Mesenchymal stem cell (in vitro differentiated cells and primary cell): ENCODE measurements at places on chromosomes 13 and 19.

DNA sequence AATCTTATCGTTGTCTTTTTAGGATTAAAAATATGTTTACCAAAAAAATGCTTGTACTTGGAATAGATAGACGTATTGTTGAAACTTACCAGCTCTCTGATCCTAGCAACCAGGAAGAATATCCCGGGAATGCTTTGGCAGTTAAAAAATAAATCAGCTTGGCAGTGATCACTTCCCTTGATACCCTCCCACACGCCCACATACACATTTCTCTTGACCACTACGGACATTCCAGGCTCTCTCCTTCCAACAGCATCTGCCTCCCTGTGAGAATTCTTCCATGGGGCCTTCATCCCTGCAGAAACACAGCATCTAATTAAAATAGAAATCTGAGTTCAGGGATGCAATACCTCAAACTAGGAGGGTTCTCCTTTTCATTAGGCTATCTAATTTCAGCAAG lies 57.9 kb downstream of the THSD1 start:
- DNase-seq = peak; percentile 30

- peak; percentile 56 for DNase-seq
Measured at GRCh38 chr13:45412274-45413049, 5.7 kb downstream of the SLC25A30 start.

GRCh38 chr19:21740559-21740958 lies 26.8 kb downstream of the ZNF100 start:
- DNase-seq = no peak

- no peak for DNase-seq
Measured at GRCh38 chr13:31092646-31093045, 69.1 kb downstream of the HSPH1 start.

GRCh38 chr13:32496599-32497160 lies 41.9 kb downstream of the N4BP2L2 start:
- no peak for DNase-seq

DNA sequence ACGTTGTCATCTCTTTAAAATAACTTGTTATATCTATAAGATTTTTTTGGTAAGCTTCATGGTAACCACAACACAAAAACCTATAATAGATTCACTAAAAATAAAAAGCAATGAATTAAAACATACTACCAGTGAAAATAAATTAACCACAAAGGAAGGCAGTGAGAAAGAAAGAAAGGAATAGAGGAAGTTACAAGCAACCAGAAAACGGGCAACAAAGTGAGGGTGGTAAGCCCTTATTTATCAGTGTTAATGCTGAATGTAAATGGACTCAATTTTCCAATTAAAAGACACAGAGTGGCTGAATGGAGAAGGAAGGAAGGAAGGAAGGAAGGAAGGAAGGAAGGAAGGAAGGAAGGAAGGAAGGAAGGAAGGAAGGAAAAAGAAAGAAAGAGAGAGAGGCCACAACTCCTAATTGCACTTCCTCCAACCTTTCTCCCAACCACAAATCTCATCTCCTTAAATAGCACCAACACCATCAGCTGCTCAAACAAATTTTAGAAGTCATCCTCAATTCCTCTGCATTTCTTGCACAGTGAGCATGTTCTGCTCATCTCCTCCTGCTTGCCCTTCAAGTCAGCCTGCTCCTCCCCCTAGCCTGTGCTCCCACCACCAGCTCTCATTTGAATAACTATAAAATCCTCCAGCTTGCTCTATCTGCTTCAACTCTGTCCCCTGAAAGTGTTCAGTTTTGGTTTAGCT lies 48.6 kb downstream of the CCNA1 start:
- no peak for DNase-seq

- no peak for DNase-seq
Measured at GRCh38 chr13:30729801-30730200, 5.5 kb upstream of the ALOX5AP start.

GRCh38 chr19:10815969-10816644 lies 19.9 kb downstream of the TMED1 start:
- DNase-seq = no peak

- DNase-seq = no peak
Measured at GRCh38 chr13:88303605-88304004, 632.4 kb downstream of the SLITRK5 start.

DNA sequence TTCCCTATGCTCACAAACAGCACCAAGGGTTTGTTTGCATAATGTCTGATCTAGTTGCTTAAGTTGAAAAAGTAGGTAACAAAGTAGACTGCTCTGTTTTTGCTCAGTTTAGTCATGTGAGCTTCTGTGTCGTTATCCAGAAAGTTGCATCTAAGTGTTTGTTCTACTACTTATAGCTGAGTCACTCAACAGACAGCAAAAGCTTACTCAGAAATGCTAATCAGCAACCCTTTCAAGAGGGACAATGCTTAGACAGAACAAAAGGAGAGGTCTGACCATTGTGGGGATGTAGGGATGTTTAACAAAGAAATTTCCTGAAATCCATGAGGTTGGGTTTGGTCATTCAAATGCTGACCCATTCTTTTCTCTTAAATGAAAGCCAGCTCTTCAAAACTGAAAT lies 106.4 kb downstream of the ATP8A2 start:
- peak; percentile 1 for DNase-seq

DNA sequence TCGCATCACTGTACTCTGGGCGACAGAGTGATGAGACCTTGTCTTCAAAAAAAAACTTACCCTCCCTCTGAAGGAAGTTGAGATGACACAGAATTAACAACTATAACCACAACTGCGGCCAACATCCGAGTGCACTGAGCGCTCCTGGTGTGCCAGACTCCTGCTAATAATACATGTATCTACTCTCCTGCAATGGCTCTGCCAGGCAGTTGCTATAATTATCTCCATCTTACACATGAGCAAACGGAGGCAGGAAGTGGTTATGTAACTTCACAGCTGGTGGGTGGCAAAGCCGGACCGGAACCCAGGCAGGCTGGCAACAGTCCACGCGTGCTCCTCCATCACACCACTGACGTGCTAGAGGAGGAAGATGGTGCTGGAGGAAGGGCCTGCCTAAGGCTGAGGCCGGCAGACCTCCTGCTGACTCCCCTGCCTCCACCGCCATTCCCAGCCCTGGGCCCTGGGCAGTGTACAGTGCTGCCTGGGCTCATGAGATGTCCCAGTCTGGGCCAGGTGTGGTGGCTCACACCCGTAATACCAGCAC lies 12.6 kb downstream of the XRCC1 start:
- peak; percentile 88 for DNase-seq

- DNase-seq = no peak
Measured at GRCh38 chr19:21581646-21582240, 76.3 kb downstream of the ZNF429 start.

DNA sequence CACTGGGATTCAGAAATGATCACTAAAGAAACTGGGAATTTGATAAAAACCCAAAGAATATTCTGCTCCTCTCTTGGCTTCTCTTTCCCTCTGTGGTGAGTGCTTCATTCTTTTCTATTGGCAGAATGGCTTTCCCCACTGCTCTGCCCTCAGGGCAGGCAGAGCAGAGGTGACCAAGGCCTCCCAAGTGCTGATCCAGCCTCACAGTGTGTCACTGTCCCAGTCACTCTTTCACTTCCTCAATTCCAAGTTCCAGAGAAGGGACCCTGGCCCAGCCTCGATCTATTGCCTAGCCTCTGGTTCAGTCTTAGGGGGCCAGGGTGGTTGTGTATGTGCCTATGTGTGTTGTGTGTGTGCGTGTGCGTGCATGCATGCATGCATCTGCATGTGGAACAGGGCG lies 180.6 kb upstream of the TMTC4 start:
- no peak for DNase-seq

DNA sequence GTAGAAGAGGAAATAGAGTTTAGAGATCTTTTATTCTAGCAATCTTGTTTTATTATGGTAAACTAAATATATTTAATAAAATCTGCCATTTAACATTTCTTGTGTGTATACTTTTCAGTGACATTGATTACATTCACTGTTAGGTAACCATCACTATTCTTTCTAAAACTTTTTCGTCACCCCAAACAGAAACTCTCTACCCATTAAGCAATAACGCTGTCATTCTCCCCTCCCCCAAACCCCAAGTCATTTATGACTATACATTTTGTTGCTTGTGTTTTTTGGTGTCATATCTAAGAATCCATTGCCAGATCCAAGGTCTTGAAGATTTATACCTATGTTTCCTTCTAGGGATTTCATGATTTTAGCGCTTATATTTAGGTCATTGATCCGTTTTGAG lies 10.6 kb downstream of the URI1 start:
- no peak for DNase-seq
